Stimulated activated CD4-positive, alpha-beta T cell treated with anti-CD3 and anti-CD28 coated beads, Interleukin-2, amount 100 ng/mL, for 24 hours (primary cell): ENCODE measurements at places on chromosomes 3 and 15.

DNA sequence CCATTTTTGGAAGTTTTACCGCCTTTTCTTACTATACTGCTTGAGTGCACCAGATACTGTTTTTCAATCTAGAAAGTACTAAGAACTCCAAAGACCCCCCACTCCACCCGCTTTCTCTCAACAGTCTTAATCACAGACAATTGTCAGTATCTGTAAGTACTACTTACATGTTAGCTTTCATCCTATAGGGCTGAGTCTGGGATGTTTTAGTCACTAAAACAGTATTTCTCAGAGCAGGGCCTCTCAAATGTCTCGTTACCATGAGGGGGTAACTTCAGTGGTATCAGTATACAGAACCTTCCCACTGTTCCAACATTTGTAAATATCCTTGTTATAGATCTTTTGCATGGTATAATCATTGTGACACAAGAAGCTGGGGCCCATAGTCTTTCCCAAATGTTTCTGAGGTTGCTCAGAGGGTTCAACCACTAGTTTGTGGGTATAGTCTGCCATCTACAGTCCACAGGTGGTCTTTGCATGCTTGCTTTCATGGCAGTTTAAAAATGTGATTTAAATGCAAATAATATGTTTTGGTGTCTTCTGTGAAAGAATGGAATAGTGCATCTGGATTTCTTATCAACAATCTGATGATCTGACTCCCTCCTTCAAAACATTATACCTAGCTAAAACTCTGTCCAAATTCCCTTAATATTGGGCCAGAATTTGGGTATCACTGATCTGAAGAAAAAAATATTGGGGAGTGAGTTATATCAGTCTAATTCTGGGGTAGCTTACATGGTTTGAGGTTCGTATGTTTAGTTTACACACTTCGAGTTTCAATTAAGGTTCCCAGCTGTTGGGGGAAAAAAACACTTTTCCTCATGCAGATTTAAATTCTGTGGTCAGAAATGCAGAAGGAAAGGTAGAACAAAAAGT lies 18.0 kb upstream of the DNAJC13 start:
- DNase-seq = peak; percentile 11

DNA sequence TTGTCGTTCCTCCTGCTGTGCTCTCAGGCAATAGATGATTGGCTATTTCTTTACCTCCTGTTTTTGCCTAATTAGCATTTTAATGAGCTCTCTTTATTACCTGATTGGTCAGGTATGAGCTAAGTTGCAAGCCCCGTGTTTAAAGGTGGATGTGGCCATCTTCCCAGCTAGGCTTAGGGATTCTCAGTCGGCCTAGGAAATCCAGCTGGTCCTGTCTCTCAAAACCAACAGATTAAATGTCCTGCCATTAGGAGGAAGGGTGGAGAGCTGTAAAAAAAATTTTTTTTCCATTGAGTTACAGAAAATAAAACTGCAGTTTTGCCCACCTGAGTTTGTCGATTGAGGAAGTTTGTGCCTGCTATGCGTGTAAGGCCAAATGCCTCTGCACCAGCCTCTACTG lies 5.4 kb upstream of the ACSBG1 start:
- DNase-seq = no peak

DNA sequence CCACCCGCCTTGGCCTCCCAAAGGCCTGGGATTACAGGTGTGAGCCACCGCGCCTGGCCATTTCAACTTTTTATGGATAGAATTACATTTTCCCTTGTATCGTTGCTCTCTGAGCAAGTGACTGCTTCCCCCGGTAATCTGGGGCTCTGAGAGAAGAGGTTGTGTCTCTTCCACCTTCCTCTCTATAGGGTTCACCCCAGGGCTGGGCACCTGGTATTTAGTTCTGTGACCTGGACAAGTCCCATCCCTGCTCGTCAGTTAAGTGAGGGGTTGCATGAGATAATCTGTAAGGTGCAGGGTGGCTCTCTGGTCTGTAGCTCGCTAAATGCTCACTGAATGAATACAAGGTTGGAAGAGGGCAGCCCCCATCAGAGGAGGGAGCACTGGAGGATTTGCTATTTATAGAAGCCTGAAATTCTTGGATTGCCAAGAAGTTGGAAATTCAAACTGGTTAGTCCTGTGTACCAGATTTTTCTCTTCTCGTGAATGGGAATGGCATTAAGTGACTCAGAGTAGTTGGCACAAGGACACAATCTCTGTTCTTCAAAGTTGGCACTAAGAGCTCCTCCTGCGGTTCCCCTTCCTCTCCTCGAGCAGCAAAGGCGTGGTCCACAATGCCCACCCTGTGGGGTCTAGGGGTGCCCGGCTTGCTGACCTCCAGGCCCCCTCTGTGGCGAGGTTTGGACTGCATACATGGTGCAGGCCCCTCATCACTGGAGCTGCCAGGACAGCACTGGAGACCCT lies 68.1 kb upstream of the DLG1 start:
- DNase-seq = no peak

GRCh38 chr15:99090011-99090699 lies 14.7 kb upstream of the SYNM start:
- DNase-seq = no peak

GRCh38 chr15:92910451-92910850 lies 10.3 kb downstream of the CHD2 start:
- DNase-seq = no peak

DNA sequence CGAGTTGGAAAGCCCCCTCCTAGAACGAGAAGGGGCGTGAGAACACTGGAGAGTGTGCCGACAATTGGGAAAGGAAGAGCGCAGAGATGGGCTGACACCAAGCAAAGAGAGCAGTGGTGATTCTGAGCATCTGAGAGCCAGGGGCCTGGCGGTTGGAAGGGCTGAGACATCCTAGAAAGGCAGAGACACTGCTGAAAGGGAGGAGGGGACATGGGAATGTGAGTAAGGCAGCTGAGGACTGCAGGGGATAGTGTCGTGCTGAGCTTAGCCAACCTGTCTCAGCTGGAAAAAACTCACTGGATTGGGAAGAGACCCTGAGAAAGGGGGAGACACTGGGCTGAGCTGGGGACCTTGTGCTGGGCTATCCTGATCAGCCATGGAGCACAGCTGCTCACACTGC lies 58.1 kb upstream of the SLC6A6 start:
- no peak for DNase-seq

DNA sequence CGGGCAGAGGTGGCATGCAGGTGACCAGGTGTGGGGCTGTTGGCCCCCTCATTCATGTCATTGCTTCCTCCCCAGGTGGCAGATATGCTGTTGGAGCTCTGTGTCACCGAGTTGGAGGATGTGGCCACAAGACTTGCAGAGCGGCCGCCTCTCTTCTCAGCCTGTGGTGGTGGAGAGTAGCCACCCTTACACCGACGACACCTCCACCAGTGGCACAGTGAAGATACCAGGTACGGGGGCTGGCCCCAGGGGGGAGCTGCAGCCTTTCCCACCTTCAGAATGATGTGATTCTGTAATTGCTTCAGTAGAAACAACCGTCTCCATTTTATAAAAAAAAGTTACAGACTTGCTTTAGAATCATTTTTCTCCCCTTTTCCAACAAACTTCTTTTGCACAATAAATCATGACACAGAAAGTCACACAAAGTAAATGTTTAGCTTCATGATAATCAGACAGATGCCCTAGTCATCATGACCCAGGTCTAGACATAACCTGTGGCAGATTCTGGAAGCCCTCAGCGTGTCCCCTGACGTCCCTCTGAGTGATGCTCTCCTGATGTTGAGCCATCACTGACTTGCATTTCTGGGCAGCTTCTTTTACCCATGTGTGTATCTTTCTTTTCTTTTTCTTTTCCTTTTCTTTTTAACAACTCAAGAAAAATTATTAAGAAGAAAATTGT lies 76.0 kb upstream of the FAN1 start:
- no peak for DNase-seq

- no peak for DNase-seq
Measured at GRCh38 chr15:59304034-59304795, 68.5 kb downstream of the MYO1E start.

GRCh38 chr3:146899171-146899570 lies 294.0 kb upstream of the PLSCR5 start:
- no peak for DNase-seq

GRCh38 chr3:159030138-159030670 lies 228.3 kb downstream of the MFSD1 start:
- DNase-seq = no peak

- DNase-seq = no peak
Measured at GRCh38 chr3:86416334-86416733, 574.6 kb downstream of the VGLL3 start.

DNA sequence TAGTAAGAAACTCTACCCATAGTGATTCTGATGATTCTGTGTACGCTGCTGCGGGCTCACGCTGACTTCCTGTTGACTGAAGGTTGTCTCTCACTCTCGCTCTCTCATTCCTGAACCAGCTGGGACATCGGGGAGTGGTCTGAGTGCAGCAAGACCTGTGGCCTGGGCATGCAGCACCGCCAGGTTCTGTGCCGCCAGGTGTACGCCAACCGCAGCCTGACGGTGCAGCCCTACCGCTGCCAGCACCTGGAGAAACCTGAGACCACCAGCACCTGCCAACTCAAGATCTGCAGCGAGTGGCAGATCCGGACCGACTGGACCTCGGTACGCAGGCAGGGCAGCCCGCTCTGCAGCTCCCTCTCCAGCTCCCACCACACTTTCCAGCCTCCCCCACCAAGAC lies 63.6 kb upstream of the NR2E3 start:
- DNase-seq = no peak

DNA sequence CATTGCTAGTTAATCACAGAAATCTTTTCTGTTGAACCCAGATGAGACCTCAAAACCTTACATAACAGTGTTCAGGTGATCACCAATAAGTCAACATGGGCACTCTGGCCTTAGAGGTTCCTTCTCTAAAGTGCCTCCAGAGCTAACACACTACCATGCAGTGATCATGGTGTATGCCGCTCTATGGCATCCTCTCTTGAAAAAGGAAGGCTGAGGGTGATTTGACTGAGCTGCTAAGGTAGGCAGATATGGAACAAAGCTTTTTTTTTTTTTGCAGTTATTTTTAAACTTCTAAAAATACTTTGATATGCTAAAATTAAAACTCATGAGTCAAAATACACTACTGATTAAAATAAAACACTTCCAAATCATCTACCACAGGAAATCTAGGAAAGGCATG lies 46.0 kb downstream of the IGF2BP2 start:
- DNase-seq = no peak

GRCh38 chr3:105362021-105362665 lies 4.6 kb upstream of the ALCAM start:
- DNase-seq = no peak

DNA sequence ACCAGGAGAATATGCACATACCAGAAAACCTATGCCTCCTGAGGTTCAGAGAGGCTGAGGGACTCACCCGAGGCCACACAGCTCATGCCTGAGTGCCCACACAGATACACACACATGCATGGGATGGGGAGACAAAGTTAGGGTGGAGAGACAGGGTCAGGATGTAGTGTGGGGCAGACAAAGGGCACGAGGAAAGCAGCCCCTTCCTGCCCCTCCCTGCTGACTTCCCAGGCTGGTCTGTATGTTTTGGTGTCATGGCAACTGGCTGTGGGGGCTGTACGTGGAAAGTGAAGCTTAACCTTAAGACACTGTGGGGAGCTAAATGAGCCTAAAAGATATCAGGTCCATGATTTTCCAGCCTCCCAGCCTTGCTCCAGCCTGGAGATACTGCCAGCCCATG lies 57.8 kb downstream of the EPHB3 start:
- DNase-seq = no peak

- peak; percentile 25 for DNase-seq
Measured at GRCh38 chr3:114632757-114633424, 339.1 kb downstream of the TIGIT start.

DNA sequence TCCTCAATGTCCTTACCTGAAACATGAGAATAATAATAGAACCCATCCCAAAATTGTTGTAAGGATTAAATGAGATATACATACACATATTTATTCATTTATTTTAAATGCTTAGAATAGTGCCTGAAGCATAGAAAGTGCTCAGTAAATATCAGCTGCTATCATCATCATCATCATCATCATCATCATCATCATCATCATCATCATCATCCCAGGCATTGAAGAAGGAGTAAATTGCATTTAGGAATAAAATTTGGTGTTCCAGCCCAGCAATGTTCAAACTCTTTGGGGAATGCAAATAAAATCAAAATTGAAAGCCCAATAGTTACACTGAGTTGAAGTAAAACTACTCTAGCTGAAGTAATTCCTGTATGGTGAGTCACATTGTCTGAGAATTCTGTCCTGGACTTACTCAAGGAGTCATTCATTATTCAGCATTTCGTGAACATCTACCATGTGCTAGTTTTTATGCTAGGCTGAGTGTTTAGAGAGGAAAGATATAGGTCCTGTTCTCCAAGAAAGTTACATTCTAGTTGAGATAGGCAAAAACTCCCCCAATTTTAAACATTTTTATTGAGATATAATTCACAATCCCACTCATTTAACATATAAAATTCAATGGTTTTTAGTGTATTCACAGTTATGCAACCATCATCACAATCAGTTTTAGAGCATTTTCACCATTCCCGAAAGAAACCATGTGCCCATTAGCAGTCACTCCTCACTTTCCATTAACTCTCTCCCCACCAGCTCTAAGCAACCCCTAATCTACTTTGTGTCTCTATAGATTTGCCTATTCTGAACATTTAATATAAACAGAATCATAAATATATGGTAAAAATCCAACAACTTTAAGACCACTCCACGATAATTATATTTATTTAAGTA lies 107.2 kb downstream of the FRMD5 start:
- no peak for DNase-seq

- peak; percentile 30 for DNase-seq
Measured at GRCh38 chr15:66294157-66294931, 976 bp downstream of the DIS3L start.

- no peak for DNase-seq
Measured at GRCh38 chr3:169354774-169355501, 308.6 kb downstream of the MECOM start.

GRCh38 chr15:39465843-39466749 lies 114.8 kb upstream of the THBS1 start:
- DNase-seq = no peak

GRCh38 chr15:63983061-63983711 lies 63.1 kb downstream of the DAPK2 start:
- DNase-seq = no peak

- DNase-seq = no peak
Measured at GRCh38 chr3:120855665-120856437, 52.2 kb upstream of the STXBP5L start.

DNA sequence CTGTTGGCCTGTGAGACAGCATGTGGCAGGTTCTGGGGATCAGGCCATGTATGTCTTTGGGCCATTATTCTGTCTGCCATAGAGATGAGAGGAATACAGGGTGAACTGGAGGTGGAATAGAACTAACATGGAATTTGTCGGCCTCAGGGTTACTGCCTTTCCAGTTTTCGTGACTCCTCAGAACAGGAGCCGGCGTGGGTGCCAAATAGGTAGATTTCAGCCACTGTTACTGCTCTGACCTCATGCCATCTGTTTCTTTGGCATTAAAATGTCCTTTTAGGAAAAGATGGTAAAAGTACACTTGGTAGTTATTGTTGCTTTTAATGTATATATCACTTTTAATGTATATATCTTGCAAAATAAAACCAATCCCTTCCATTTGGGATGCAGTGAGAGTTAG lies 65.6 kb downstream of the SLTM start:
- no peak for DNase-seq

- DNase-seq = no peak
Measured at GRCh38 chr3:128328546-128329458, 137.9 kb downstream of the DNAJB8 start.
